Panc1 (cell line): ENCODE measurements at places on chromosomes 16 and 17. TPM values are rescaled to one million over a fixed set of nuclear protein-coding genes. Genes with fewer than 3 reads are reported as not detected.
A peak's percentile ranks its signal among the peaks of the same experiment; 100 is the strongest.

CLEC3A gene
- 0.23 TPM for total RNA-seq

NDRG4 gene
- 5.1 TPM for total RNA-seq

IL34 gene
- 5.8 TPM for total RNA-seq

MAP2K6 gene
- total RNA-seq, result 11.8 TPM

NPB gene
- total RNA-seq, result 3.9 TPM

CA7 gene
- not detected for total RNA-seq

DNA sequence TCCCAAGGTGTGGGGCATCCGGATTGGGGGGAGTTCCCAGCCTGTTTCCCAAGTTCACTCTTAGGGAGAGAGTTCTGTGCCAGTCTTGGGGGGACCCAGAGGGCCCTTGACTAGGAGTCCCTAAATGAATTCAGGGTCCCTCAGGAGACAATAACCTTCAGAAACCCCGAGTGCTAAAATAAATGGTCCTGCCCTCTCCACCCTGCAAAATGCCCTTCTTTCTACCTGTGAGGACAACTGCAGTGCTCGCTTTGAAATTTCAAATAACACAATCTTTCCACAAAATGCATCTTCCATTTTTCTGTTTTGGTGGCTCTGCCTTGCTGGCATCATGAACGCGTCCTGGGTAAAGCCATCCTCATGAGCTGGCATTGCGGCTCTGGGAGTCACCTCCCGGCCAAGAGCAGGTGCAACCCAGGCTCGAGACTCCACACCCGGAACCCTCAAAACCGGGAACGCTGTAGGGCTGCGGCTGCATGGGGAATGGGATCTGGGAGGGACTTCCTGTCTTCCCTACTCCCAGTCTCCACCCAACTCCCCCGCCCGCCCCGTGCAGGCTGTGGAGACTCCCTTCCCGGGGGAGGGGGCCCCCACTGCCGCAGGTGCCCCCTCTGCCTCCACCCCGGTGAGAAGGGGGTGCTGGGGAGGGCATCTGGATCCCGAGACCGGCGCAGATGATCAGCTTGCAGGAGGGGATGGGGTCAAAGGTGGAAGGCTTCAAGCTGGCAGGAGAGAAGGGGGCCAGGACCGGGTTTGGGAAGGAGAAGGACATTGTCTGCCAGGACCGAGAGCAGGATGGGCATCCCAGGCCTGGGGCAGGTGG is at the start of gene ZNF205:
Gene ZNF205 (plus strand): TSS at position 529 of the 823 bp plus-strand sequence. CDS start 845 bp downstream, outside the sequence.
- H3K27ac ChIP-seq, result peak within 1 kb of the TSS; percentile 88
- H3K4me1 ChIP-seq, result peaks cover 16% of the 10 kb centered on the region
- DNase-seq, result no peak
- H3K36me3 ChIP-seq, result peaks cover 3% of the 10 kb centered on the region; the same call in 1 of the 2 replicates
- H3K4me3 ChIP-seq, result peak within 1 kb of the TSS; percentile 89

- H3K27ac ChIP-seq, result no peak overlapping the region
- H3K4me1 ChIP-seq, result peaks cover 6% of the 10 kb centered on the region; the same call in 1 of the 2 replicates
- no peaks in the 10 kb centered on the region for H3K27me3 ChIP-seq
- no peaks in the 10 kb centered on the region for H3K36me3 ChIP-seq
Observed at GRCh38 chr17:33164169-33164881, 128.8 kb downstream of the ASIC2 start.

DNA sequence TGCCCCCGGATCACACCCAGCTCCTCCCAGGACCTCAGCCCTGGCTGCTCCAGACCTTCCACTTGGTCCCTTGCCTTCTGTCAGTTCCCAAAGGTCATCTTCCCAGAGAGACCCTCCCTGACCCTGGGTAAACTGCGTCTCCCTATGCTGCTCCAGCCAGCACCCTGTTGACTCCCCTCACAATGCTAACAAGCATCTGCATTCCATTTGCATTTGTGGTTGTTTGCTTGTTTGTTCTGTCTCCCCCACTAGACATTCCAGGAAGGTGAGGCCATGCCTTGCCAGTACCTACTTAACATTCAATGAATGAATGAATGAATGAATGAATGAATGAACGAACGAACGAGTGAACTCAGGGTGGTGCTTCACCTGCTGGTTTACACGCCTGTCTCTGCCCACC is 171.2 kb downstream of the WSCD1 start:
- no peaks in the 10 kb centered on the region for H3K4me1 ChIP-seq
- no peak for DNase-seq
- no peak overlapping the region for H3K27ac ChIP-seq
- H3K36me3 ChIP-seq, result no peaks in the 10 kb centered on the region
- no peaks in the 10 kb centered on the region for H3K27me3 ChIP-seq
- no peak overlapping the region for H3K4me3 ChIP-seq
